ENCODE measurements at places on chromosomes 1 and 21.

GRCh38 chr1:15094056-15094455 lies 59.5 kb upstream of the TMEM51 start:
- DNase-seq: no peak

GRCh38 chr1:11781297-11781696 lies 19.3 kb downstream of the C1orf167 start:
- no peak for DNase-seq

DNA sequence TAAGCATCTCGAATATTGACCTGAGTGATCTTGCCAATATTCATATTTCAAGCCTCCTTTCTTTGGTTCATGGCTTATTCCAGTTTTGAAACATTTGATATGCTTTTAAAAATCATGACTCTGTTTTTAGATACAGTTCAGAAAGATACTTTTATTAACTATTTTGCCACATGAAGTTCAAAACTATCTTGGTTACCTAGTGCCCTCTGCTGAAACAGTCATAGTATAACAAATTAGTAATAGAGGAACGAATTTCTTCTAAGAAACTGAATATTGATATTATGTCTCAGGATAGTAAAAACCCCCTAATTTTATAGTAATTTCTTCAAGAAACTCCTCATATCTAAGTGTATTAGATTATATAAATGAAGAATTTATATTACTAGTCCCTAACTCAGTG lies 52.6 kb upstream of the RC3H1 start:
- DNase-seq: no peak

DNA sequence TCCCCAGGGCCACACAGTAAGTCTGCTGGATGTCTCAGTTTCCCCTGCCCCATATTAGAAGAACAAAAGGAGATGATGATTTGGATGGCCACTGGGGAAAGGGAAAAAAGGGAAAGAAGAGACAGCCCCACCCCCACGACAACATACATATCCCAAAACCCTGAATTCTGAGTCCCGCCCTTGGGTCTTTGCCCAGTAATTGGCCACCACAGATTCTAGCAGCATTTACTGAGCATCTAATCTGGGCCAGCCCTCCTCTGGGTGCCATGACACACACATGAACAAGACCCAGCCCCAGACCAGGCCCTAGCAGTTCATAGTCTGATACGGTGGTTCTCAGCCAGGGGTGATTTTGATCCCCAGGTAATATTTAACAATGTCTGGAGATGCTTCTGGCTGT lies 5.2 kb upstream of the TTC4 start:
- DNase-seq: no peak

DNA sequence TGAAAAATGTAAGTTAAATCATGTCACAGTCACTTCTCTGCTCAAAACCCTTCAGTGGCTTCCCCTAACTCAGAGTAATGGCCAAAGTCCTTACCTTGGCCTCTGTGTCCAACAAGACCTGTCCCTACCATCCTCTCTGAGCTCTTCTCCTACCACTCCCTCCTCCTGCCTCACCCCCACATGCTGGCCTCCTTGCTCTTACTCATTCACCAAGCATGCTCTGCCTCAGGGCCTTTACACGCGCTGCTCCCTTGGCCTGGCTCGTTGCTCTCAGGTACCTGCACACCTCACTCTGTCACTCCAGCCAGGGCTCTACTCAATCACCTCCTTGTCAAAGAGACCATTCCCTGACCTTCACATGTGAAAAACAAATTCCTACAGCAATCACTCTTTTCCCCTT lies 54.2 kb downstream of the SEC16B start:
- no peak for DNase-seq

GRCh38 chr1:165564561-165564960 lies 20.8 kb downstream of the LRRC52 start:
- no peak for DNase-seq

DNA sequence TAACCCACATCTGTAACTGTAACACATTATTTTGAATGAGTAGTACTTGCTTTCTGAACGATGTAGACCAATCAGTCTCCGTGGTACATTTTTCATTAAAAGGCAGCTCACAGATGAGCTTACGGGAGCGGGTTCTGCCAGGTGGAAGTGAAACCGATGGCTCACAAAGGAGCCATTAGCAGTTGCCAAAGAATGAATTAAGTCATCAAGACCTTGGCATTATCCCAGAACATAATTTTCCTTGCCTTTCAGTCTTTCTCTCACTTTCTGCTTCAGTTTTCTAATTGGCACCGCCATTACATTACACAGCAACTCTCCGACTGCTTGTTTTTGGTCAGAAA lies 33.5 kb upstream of the UTS2 start:
- DNase-seq: no peak

DNA sequence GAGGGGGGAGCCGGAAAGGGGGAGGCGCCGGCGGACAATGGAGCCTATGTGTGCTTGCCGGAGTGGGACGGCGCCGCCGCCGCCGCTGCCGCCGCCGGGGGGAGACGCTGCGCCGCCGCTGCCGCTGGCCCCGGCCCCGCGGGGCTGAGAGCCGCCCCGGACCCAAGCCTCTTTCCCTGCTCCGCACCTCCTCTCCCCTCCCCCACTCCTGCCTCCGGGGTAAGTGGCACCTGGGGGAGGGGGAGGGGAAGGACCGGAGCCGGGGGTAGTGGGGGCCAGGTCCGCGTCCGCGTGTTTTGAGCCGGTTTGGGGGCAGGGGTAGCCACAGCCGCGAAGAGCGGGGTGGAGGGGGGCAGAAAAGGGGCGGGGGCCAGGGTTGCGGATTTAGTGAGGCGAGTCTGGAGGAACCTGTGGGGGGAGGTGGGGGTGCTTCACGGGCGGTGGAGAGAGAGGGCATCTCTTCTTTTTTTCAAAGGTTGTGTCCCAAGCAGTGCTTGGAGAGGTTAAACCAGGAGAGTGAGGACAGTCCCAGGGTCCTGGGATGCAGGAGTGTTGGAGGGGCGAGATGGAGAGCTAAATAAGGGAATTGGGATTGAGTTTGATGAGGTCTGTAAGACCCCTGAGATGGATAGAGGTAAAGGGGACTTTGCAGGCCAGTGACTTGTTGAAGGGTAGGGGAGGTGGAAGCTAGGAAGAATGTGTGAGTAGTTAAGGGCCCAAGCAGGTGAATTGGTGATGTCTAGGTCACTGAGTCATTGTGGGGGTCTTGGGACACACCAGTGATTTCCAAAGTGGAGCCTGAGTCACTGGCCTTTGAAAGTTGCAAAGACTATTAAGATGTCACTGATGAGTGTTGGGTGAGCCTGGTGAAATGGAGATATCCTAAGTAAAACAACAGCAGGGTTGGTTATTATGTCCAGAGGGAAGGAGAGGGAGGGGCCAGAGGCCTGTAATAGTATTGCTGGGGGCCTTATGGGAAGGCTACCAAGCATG lies 59.1 kb downstream of the BCL9 start:
- no peak for DNase-seq

DNA sequence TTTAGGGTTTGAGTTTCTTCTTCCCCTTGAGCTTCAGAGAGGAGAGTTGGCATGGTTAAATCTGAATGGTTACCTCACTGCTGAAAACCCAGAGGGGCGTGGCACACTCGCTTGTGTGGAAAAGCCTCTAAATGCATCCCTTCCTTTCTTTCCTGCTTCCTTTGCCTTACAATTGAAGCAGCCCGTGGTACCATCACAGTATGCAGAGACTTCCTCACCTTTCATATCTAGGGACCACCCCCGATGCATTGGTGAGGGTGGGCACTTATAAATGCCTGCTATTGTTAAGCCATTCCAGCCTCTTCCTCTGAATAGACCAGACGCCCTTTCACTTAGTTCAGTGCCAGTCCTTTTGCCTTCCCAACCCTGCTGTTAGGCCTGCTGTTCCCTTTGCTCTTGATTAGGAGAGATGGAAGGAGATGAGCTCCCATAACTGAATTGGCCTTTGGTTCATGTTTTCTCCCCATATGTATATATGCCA lies 21.9 kb upstream of the LAX1 start:
- no peak for DNase-seq

DNA sequence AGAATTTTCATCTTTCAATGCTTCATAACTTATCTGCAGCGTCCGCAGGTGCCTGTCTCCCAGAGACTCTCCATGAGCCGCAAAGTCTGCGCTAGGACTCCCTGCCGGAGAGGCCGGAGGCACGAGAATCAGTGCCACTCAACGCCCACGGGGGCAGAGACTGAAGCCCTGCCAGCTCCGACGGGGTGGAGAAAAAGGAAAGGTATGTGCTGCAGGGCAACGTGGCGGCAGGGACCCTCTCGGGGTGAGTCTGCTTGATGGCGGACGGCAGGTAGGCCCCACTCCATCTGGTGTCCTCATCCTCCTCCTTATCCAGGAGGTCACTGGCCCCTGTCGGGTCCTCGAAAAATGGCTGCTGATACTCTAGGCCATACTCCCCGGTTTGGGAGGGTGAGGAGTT lies 21.9 kb upstream of the MRPS14 start:
- no peak for DNase-seq

- DNase-seq: no peak
Observed at GRCh38 chr1:90798344-90798743, 81.2 kb upstream of the BARHL2 start.

- no peak for DNase-seq
Observed at GRCh38 chr1:151961833-151962232, 31.8 kb downstream of the S100A10 start.

DNA sequence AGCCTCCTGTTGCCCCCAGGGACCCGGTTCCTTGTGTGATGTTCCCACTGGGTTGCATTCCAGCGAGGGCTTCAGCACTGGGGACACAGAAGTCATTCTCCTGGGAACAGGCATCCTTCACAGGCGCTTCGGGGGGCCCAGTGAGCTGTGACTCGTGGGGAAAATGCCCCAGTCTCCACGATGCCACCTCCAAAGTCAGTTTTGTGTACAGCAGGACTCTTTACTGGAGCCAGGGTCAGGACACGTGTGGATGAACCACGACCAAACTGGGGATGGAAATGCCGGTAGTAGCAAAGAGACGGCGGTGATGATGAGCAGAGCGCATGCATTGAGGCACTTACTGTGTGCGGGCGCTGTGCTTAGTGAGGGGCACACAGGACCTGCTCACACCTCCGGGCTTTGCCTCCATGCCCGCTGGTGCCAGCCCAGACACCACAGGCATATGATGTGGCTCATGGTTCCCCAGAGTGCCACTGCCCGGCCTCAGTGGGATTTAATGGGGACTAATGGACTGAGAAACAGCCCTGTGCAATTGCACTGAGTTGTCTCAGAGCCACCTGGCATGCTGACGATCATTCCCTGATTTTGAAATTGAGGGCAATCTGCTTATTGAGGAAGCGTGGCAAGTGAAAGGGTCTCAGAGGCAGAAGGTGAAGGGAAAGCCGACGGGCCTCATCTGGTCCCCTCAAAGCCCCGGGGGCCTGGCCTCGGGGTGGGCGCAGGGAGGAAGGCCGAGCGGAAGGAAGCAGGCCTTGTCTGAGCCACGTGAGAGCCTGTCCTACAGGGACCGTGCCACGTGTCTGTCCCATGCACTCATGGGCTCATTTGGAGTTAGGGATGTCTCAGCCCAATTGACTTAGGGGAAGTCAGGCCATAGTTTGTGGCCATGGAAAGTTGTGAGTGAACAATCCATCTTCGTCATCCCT lies 91.4 kb downstream of the PDE9A start:
- DNase-seq: no peak

DNA sequence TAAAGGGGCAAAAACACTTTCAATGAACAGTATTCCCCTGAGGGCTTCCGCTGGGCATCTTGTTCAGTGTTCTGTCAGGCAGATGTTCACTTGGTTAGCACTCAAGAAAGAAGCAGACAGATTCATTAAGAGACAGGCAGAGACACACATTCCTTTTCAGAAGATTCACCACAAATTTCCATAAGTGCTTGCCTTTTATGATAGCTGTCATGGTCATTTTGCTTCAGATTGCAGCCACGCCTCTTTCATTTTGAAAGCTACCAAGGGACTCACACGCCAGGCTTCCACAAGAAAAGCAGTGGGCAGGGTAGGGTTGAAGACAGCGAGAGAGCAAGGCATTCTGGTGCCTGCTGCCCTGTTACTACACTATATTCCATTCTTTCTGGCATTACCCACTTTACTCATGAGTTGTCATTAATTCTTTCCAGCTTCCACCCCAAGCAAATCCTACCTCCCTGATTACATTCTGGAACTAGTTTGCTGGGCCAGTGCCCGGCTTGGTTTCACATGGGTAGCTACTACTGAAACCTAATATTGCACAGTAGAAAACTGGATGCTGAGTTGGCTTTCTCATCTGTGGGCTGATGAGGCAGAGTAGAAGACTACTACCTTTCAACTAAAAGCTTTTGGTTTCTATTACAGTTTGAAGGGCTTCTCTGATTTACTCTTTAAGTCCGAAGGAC lies 91.2 kb upstream of the COL24A1 start:
- DNase-seq: no peak
